Sigmoid colon (tissue), 7 donors: ENCODE measurements at places on chromosomes 4 and X. TPM values are rescaled to one million over a fixed set of nuclear protein-coding genes. Genes with fewer than 3 reads are reported as not detected.
A peak's percentile ranks its signal among the peaks of the same experiment; 100 is the strongest.

The STPG2 gene
- 0.33 TPM for total RNA-seq

The SPP1 gene
- total RNA-seq, result 47.8 TPM

The FAAH2 gene
- not detected for total RNA-seq

The PARM1 gene
- 41.7 TPM for total RNA-seq

The NOX1 gene
- not detected for total RNA-seq

DNA sequence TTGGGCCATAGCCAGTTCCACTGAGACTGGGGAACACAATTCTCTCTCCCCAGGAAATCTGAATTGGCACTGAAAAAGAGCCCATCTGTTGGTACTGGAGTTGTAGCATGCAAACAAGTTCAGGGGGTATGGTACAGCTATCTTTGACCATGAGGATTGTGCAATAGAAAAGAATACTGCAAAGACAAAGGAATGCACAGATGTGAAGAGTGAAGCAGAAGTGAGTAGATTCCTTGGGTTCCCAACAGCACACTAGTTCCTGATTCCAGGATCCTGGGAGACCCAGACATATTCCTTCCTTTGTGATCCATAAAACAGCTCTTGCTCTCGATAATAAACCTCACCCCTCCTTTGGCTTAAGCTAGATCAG lies 43.3 kb upstream of the CTAG2 start:
- no peaks in the 10 kb centered on the region for H3K27me3 ChIP-seq
- no peaks in the 10 kb centered on the region for H3K36me3 ChIP-seq
- peaks cover 4% of the 10 kb centered on the region for H3K4me1 ChIP-seq
- H3K27ac ChIP-seq, result no peak overlapping the region
- no peak for DNase-seq

DNA sequence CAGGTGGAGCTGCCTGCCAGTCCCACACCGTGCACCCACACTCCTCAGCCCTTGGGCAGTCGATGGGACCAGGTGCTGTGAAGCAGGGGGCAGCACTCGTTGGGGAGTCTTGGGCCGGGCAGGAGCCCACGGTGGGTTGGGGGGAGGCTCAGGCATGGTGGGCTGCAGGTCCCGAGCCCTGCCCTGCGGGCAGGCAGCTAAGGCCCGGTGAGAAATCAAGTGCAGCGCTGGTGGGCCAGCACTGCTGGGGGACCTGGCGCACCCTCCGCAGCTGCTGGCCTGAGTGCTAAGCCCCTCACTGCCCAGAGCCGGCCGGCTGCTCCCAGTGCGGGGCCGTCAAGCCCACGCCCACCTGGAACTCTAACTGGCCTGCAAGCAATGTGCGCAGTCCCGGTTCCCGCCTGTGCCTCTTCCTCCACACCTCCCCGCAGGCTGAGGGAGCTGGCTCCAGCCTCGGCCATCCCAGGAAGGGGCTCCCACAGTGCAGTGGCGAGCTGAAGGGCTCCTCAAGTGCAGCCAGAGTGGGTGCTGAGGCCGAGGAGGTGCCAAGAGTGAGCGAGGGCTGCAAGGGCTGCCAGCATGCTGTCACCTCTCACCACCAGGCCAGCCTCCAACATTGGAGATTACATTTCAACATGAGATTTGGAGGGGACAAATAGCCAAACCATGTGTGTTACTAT lies 197.2 kb downstream of the NPNT start:
- H3K4me3 ChIP-seq, result no peak overlapping the region
- peaks cover 13% of the 10 kb centered on the region for H3K36me3 ChIP-seq
- H3K27ac ChIP-seq, result no peak overlapping the region

- no peaks in the 10 kb centered on the region for H3K4me1 ChIP-seq
- H3K27me3 ChIP-seq, result no peaks in the 10 kb centered on the region
These were observed 229.3 kb upstream of the NEIL3 start for GRCh38 chr4:177080388-177080787.

GRCh38 chr4:153497091-153497531 lies 31.0 kb downstream of the TMEM131L start:
- no peaks in the 10 kb centered on the region for H3K36me3 ChIP-seq
- no peak overlapping the region for H3K4me3 ChIP-seq
- H3K27me3 ChIP-seq, result no peaks in the 10 kb centered on the region
- peaks cover 21% of the 10 kb centered on the region for H3K4me1 ChIP-seq

DNA sequence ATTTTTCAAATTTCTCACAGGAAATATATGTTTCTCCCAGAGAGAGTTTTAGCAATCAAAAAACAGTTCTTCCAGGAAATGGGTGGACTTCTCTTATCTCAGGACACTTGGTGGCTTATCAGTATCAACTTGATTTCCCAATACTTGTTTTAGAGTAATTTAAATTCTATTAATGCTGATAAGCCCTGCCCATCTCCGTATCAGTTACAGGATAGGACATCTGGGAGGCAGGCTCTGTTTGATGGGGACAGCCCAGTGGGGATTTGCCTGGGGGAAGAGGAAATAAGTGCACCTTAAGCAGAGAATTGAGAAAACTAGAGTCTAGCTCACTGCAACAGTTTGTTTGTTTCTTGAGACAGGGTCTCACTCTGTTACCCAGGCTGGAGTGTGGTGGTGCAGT lies 43.2 kb upstream of the PDGFRA start:
- no peak overlapping the region for H3K4me3 ChIP-seq
- DNase-seq, result no peak
- H3K27ac ChIP-seq, result no peak overlapping the region
- H3K27me3 ChIP-seq, result no peaks in the 10 kb centered on the region
- H3K36me3 ChIP-seq, result no peaks in the 10 kb centered on the region

- no peaks in the 10 kb centered on the region for H3K27me3 ChIP-seq
- no peak overlapping the region for H3K4me3 ChIP-seq
- H3K4me1 ChIP-seq, result peaks cover 53% of the 10 kb centered on the region
- no peak for DNase-seq
These were observed 229.6 kb downstream of the PRDM5 start for GRCh38 chr4:120692964-120693363.

GRCh38 chr4:99104153-99104552 lies 15.6 kb upstream of the ADH5 start:
- no peaks in the 10 kb centered on the region for H3K27me3 ChIP-seq
- no peaks in the 10 kb centered on the region for H3K4me1 ChIP-seq
- DNase-seq, result no peak
- no peak overlapping the region for H3K27ac ChIP-seq

DNA sequence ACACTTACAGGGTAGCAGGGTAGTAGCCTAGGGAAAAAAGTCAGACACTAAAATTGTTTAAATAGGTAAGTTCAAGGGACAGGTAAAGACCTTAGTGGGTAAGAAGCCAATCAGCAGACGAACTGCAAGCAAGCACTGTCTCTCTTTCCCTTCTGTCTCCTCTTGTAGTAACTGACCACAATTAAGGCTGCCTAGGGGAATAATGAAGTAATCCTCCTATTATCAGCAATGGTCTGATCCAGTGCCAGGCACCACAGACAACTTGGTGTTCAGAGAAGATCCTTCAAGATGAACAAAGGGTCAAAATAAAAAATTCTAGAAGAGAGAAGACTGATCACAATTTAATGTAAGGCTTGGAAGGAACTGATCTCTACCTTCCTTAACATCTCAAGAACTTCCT lies 62.9 kb downstream of the ELOVL6 start:
- no peaks in the 10 kb centered on the region for H3K36me3 ChIP-seq
- H3K4me3 ChIP-seq, result no peak overlapping the region
- H3K4me1 ChIP-seq, result no peaks in the 10 kb centered on the region
- no peaks in the 10 kb centered on the region for H3K27me3 ChIP-seq
- H3K27ac ChIP-seq, result no peak overlapping the region

- H3K27me3 ChIP-seq, result no peaks in the 10 kb centered on the region
- no peaks in the 10 kb centered on the region for H3K4me1 ChIP-seq
- H3K36me3 ChIP-seq, result no peaks in the 10 kb centered on the region
- no peak overlapping the region for H3K27ac ChIP-seq
- no peak overlapping the region for H3K4me3 ChIP-seq
These were observed 266.1 kb downstream of the GRIA3 start for GRCh38 chrX:123450222-123450621.

GRCh38 chr4:8774071-8774470 lies 97.6 kb downstream of the HMX1 start:
- DNase-seq, result peak; percentile 30
- H3K4me3 ChIP-seq, result no peak overlapping the region
- no peaks in the 10 kb centered on the region for H3K27me3 ChIP-seq
- H3K27ac ChIP-seq, result no peak overlapping the region
- no peaks in the 10 kb centered on the region for H3K4me1 ChIP-seq

DNA sequence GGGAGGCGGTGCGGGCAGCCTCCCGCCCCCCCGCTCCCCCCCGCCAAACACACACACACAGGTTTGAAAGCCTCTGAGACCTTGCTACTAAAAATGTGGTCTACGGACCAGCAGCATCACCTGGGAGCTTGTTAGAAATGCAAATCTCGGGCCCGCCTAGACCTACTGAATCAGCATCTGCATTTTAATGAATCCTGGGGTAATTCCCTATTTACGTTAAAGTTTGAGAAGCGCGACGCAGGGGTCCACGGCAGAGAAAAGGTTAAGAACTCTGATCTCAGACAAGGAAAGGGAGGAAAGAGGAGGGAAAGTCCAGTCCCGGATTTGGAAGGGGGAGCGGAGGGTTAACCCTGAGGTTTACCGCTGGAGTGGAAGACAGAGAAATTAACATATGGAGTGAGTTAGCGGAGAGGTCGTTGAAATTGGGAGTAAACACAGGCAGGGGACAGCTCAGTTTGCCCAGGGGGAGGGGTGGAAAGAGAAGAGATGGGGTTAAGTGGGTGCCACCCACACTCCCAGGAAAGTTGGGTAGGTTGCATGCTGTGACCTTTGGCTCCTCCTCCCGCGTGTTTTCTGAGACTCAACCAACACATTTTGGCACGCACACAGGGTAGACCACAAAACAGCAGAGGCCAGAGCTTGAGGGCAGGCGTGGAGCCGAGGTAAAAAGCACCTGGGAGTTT lies 483.6 kb downstream of the BCOR start:
- peak overlapping the region; percentile 31 for H3K4me3 ChIP-seq
- no peak for DNase-seq
- H3K27ac ChIP-seq, result no peak overlapping the region
- H3K4me1 ChIP-seq, result peaks cover 7% of the 10 kb centered on the region
- no peaks in the 10 kb centered on the region for H3K27me3 ChIP-seq
